Kidney glomerular epithelial cell (primary cell): ENCODE measurements at places on chromosomes 7 and 10.
A peak's percentile ranks its signal among the peaks of the same experiment; 100 is the strongest.

GRCh38 chr10:28400681-28401080 is 97.8 kb upstream of the MPP7 start:
- DNase-seq, result no peak

DNA sequence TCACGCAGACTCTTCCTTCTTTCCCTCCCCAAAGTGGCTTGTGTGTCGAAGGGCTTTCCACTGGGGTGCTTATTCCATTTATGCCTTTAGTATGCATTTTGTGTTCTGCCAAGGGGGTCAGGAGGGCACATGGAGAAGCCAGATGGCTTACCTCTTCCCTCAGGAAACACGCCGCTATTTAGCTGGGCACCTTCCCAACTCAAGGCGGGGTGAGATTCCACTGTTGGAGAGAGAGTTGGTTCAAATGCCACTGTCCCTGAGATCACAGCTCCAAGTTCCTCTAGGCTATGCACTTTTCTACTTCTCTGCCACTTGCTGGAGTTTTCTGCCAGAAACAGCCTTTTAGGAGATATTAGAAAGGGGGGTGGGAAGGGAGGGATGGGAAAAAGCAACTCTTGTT is 1091.8 kb downstream of the LRMDA start:
- DNase-seq, result no peak

DNA sequence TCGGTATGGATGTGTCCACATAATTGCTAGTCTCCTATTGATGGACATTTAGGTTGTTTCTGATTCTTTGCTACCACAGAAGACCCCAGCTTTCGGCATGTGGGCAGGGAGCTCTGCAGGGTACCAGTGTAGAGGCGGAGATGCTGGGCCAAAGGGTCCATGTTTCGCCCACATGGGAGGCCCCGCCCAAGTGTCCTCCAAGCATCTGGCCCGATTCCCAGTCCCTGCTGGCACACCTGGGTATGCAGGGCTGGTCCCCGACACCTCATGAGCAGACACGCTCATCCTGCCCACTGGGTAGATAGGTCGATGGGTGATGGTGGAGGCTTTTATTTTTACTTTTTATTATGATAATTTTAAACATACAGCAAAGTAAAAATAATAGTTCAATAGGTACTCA is 19.4 kb upstream of the TBRG4 start:
- no peak for DNase-seq

DNA sequence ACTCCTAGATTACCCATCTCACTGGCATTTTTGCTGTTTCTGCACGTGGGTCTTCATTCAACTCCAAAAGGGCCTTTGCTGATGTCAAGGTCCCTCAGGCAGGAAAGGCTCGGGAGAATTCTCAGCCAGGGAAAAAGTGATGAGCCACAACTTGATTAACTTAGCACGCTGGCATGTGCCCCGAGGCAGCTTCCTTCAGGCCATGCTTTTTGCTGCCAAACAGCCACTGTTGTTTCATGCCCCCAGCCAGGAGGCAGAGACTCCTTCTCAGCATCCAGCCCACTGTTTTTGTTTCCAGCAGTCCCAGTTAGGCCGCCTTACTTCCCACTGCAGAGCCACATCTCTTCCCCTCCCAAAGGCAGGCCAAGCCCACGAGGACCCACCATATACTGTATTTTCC is 266.5 kb upstream of the YAE1 start:
- no peak for DNase-seq

GRCh38 chr7:148110097-148110868 is 480.3 kb upstream of the C7orf33 start:
- peak; percentile 27 for DNase-seq
